Forelimb muscle (tissue), 1 donor: ENCODE measurements at places on chromosomes 2 and 18. TPM values are rescaled to one million over a fixed set of nuclear protein-coding genes. Genes with fewer than 3 reads are reported as not detected.

CD207 gene
- 0.19 TPM for polyA plus RNA-seq

TIMM21 gene
- 48.2 TPM for polyA plus RNA-seq

CRACDL gene
- 1.1 TPM for polyA plus RNA-seq

MALT1 gene
- polyA plus RNA-seq = 14.2 TPM

VIT gene
- polyA plus RNA-seq = 4.5 TPM

MRPS5 gene
- 67.5 TPM for polyA plus RNA-seq

TFPI gene
- polyA plus RNA-seq = 38.2 TPM

ALPP gene
- not detected for polyA plus RNA-seq

STARD6 gene
- not detected for polyA plus RNA-seq

ACVR1C gene
- polyA plus RNA-seq = 0.14 TPM

EFR3B gene
- polyA plus RNA-seq = 5.9 TPM

MYL1 gene
- polyA plus RNA-seq = 8,500 TPM

SP140L gene
- polyA plus RNA-seq = 5.4 TPM

GPR75 gene
- polyA plus RNA-seq = 1.5 TPM

NETO1 gene
- not detected for polyA plus RNA-seq

CYRIA gene
- 5.4 TPM for polyA plus RNA-seq

CCL20 gene
- 0.49 TPM for polyA plus RNA-seq
